ENCODE measurements at places on chromosomes 12 and 14.

DNA sequence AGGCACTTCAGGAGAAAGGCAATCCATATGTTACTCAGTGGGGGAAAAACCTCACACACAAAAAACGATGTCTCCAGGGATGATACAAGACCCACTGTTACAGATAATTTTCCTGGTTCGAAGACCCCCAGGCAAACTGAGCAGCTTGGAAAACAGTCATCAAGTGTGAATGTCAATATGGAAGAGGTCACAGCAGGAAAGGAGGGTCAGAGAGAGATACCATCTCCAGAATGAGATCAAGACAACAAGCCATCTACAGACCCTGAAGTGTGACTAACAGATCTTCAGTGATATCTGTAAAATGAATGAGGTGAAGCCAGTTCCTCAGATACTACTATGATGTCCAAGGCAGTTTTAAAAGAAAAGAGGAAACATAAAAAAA is 28.6 kb downstream of the GNS start:
- DNase-seq, result no peak

GRCh38 chr14:80095623-80096022 is 115.7 kb downstream of the DIO2 start:
- DNase-seq, result no peak

DNA sequence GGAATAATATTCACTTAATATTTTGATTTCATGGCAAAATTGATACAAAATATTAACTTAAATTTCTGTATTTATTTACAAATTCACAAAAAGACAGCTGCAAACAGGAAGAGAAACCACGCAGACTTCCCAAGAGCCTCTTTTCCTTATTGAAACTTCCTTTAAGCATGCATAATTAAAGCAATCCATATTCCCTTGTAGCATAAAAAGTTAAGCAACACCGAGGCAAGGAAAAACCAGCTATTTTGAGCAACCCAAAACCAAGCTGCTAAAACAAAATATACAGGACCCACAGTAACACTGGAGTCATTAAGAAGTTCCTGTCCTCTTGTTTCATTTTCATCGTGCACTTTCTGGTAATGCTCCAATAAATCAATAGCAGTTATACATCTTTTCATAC is 58.0 kb downstream of the EEA1 start:
- no peak for DNase-seq

DNA sequence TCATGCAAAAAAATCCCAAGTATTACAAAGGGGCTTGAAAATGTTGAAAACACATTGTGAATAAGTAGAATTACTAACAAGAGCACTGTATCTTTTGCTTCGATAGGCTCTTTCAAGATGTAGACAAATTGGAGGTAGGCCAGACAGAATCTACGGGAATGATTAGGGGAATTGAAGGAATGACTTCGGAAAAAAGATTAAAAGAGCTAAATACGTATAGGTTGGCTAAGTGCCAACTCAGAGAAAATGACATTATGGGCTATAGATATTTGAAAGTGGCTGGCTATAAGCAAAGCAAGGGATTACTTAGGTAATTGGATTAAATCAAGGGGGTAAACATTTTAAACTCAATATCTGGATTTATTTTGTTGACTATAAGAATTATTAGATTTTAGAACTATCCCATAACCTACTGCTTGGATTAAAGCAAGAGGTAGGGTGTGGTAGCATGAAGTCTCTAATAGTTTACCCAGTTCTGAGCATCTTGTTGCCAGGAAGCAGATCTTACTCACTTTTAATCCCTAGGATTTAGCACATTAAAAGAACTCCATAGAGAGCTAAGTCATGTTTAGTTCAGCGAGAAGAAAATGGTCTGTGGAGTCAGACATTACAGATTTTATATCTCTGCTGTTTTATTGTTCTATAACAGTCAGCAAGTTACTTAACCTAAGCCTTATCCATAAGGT is 489.8 kb downstream of the DIO2 start:
- no peak for DNase-seq

GRCh38 chr14:99245564-99246511 is 26.2 kb downstream of the BCL11B start:
- DNase-seq, result no peak

- no peak for DNase-seq
Observed at GRCh38 chr14:28297559-28297958, 469.0 kb upstream of the FOXG1 start.

- no peak for DNase-seq
Observed at GRCh38 chr14:65780566-65780965, 368.0 kb downstream of the FUT8 start.

- DNase-seq, result no peak
Observed at GRCh38 chr12:110280392-110280778, 662 bp upstream of the ATP2A2 start.

- DNase-seq, result no peak
Observed at GRCh38 chr14:46488374-46488773, 163.2 kb downstream of the RPL10L start.

- no peak for DNase-seq
Observed at GRCh38 chr12:110661337-110661972, 27.5 kb downstream of the HVCN1 start.

DNA sequence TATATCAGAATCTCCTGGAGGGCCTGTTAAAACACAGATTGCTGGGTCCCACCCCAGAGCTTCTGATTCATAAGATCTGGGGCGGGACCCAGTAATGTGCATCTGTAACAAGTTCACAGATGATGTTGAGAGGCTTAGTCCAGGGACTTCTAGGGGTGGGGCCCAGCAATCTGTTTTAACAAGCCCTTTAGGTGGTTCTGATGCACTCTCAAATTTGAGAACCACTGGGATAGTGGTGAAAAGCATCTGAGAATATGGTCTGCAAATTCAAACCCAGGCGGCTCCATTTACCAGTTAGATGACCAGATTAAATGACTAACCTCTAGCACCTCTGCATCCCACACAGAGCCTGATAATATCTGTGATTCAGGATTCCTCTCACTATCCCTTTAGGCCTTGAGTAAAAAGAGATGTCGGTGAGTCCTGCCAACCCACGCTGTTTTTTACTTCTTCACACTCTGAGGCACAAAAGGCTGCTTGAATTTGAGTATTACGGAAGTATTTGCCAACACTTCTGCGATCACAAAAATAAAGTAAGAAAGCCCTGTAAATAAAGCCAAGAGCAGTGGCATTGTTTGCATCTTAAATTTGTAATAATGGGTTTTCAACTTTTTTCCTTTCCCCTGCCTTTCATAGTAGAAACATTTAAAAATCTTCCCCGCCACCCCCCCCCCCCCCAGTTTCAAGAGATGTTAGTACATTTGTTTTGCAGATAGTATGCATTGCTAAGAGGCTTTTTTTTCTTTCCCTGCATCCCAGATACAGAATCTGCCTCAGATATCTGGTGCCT is 1.8 kb upstream of the FRS2 start:
- no peak for DNase-seq

DNA sequence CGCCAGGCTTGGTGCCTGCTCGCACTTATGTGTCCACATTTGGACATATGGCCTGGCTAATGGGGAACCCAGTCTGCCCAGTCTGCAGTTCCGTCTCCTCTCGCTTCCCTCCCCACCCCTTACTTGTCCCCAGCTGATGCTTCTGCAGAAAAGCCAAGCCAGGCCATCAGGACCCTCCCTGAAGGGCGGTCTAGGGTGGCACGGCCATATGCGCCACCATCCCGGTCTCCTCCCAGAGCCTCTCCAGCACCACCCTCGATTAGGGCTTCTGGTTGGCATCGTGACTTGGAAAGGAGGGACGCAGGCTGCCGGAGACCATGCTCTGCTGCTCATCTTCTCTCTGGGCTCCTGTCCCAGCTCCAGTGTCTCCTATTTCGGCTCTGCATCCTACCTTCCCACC is 54.6 kb downstream of the CALM1 start:
- no peak for DNase-seq

- DNase-seq, result no peak
Observed at GRCh38 chr12:5371631-5372030, 60.3 kb upstream of the NTF3 start.

GRCh38 chr14:54597795-54598443 is 31.0 kb downstream of the SAMD4A start:
- no peak for DNase-seq

GRCh38 chr12:122825773-122826724 is 9.2 kb upstream of the HIP1R start:
- no peak for DNase-seq

GRCh38 chr14:76584271-76584702 is 177.0 kb upstream of the VASH1 start:
- DNase-seq, result no peak

DNA sequence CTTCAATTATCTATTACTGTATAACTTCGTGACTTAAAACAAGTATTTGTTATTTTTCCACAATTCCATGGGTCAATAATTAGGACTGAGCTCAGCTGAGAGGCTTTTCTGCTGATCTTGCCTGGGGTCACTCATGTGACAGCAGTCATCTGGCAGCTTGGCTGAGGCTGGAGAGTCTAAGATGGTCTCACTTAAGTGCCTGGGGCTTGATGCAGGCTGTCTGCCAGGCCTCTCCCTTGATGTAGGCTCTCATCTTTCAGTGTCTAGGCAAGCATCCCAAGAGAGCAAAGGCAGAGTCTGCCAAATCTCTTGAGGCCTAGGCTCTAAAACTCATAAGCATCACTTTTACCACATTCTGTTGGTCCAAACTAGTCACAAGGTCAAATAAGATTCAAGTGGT is 93.2 kb downstream of the NKX2-1 start:
- no peak for DNase-seq

GRCh38 chr12:101019667-101020066 is 190.4 kb downstream of the SLC5A8 start:
- DNase-seq, result no peak

- DNase-seq, result no peak
Observed at GRCh38 chr14:104107611-104108569, 22.4 kb downstream of the ASPG start.

- no peak for DNase-seq
Observed at GRCh38 chr12:13093848-13094220, 9.6 kb downstream of the GSG1 start.

- no peak for DNase-seq
Observed at GRCh38 chr12:74889563-74890236, 319.9 kb downstream of the KCNC2 start.

DNA sequence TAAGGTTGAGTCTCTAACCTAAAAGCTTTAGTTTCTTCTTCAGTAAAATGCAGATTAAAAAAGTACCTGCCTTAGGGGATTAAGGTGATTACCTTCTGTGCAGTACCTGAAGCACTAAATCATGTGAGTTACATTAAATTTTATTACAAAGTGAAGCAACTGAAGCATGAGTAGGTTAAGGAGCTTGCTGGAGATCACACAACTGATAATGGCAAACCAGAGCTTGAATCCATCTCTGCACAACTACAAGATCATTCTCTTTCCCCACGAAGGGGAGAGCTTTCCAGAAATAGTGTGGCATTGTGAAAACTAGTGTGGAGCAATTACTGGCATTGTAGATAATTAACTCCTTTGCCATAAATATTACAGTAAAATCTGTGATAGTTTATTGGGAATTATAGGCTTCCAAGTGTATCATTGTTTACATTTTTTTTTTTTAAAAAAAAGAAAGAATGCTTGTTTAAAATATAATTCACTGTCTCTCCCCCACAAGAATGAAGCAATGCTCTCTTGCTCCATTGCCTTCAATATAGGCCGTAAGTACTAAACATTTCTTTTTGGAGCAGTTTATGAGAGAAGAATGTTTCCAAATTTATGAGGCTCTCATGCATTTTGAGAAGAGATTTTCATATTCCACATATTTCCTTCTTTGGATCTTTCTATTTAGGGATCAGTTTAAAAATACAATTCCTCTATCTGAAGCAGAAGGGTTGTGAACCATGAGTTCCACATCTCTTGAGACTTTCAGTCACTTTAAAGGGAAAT is 20.5 kb downstream of the SLC38A2 start:
- DNase-seq, result no peak

GRCh38 chr12:64522807-64523206 is 70.9 kb downstream of the TBK1 start:
- no peak for DNase-seq

DNA sequence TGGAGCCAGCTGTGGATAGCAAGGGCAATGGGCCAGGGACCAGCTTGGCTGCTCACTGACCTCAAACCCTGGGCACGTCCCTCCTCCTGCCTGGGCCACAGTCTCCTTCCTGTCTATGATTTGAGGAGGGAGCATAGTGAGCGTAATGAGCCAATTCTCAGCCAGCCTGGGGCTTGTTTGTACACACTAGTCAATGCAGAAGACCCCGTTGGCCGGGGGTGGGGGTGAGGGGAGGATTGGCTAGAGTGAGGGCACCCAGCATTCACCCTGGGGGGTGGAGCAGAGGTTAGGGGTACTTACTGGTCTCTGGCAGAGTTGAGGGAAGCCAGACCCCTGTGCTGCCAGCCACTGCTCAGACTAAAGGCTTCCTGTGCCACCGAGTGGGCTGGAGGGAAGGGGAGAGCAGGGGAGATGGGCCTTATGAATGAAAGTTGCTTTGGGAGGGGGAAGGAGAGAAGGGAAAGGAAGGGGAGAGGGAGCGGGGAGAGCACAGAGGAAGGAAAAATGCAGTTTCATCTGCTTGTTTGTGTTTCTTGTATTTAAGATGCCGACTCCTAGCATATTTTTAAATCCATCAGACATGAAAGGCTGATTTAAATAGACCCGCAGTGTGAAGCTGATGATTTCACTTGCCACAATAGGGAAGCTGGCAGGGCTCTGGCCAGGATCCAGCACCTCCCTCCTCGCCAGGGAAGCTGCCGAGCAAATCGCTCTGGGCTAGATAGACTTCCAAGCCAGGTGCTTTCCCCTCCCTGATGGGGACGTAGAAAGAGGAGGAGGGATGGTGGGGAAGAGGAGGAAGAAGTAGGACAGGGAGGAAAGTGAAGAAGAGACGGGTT is 114.0 kb downstream of the PRMT8 start:
- no peak for DNase-seq

- no peak for DNase-seq
Observed at GRCh38 chr12:46339051-46339450, 33.5 kb downstream of the SLC38A2 start.
